ENCODE measurements at places on chromosomes 2 and 18.

GRCh38 chr2:152573168-152573567 is 144.1 kb downstream of the PRPF40A start:
- DNase-seq = peak; percentile 79

GRCh38 chr2:161104054-161104553 is 56.1 kb upstream of the TANK start:
- DNase-seq = no peak

DNA sequence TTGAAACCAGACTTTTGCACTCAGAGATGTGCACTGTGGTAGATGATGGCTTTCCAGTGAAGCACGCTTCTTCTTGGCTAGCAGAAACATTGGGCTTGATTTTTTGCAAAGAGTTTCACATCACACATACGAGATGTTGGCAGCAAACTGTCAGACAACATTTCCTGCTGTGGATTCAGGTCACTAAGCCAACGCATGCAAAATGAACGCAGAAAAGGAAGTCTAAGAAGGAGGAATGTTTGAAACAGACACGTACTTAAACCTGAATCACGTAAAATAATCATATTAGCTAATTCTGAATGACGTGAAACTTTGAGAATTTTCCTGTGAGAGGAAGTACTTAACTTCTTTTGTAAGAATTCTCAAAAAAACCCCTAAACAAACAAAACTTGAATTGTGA is 88.1 kb downstream of the EPB41L3 start:
- peak; percentile 30 for DNase-seq

DNA sequence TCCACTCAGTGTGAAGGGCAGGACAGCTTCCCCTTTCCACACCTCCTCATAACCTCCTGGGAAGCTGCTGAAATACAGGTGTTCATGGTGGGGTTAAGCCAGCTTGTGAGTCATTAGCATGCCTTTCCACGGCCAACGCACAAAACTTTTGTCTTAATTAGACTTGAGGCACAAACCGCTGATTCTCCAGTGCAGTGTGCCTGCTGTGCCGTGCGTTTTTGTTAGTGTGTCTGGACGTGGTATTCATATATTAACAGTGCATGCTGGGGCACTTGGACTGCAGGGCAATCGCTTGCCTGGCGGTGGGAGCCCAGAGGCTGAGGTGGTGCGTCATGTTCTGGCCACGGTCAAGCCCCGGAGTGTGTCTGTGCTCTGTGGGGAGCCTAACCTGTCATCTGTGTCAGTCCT is 156.2 kb downstream of the SH3RF3 start:
- DNase-seq = peak; percentile 75

DNA sequence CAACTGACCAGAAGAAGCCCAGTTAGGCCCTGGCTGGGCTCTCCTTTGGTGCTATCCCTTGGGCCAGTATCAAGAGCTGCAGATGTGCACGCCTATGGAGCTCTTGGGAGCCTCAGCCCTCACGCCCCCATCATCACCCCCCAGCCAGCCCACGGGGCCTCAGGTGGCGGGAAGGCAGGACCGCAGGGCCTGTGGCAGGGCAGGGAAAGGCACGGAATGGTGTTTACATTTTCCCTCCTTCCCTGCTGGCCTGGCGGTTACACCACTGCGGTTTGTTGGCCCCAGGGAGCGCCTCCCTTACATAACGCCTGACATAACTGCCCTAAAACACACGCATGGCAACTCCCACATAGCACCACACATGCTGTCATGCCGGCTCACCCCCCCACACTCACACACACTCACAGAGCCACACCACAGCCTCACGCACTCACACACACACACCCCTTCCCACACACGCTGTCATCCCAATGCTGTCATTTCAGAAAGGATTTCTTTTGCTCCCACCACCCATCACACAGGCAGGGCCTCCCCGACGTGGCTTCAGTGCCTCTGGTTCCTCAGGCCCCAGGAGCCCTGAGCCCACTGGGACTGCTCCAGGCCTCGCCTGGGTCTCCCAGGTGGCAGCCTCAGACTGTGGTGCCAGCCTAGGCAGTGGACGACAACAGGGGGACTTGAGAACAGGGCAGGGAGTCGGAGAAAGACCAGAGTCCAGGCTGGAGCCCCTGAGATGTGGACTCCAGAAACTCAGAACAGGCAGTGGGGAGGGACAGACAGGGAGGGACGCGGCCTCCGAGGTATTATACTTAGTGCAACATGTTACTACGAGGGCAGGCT is 15.7 kb downstream of the ZFP36L2 start:
- no peak for DNase-seq

DNA sequence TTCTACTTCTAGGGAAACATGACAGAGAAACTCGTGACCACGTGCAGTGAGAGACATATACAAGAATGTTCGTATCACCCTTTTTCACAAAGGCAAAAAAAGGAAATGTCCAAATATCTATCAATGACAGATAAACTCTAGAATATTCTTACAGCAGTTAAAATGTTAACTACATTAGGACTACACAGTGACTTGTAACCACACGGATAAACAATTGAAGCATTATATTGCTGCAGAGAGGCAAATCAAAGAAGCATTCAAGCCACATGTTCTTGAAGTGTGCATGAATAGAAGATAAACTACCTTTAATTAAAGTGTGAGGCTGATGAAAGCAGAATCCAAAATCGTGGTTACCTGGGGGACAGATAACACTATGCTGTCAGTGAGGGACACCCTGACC is 935.3 kb upstream of the KLHL29 start:
- DNase-seq = no peak

GRCh38 chr2:68738906-68739594 is 4.4 kb downstream of the ARHGAP25 start:
- no peak for DNase-seq

DNA sequence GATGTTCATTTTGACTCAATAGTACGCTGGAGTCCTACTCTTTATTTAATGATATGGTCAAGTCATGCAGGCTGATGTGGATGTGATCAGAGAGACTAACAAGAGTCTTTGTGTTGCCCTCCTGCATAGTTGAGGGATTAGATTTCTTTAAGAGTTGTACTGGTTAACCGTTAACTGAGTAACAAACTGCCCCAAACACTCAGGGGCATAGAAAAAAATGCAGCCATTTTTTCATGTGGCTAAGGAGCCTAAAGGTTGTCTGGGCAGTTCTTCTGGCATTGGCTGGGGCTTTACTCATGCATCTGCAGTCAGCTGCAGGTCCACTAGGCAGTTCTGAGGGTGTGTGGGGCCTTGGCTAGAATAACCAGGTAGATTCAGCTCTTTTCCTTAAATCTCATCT is 32.5 kb downstream of the DOCK10 start:
- DNase-seq = no peak

GRCh38 chr2:145597809-145598208 is 1077.9 kb upstream of the ZEB2 start:
- no peak for DNase-seq

DNA sequence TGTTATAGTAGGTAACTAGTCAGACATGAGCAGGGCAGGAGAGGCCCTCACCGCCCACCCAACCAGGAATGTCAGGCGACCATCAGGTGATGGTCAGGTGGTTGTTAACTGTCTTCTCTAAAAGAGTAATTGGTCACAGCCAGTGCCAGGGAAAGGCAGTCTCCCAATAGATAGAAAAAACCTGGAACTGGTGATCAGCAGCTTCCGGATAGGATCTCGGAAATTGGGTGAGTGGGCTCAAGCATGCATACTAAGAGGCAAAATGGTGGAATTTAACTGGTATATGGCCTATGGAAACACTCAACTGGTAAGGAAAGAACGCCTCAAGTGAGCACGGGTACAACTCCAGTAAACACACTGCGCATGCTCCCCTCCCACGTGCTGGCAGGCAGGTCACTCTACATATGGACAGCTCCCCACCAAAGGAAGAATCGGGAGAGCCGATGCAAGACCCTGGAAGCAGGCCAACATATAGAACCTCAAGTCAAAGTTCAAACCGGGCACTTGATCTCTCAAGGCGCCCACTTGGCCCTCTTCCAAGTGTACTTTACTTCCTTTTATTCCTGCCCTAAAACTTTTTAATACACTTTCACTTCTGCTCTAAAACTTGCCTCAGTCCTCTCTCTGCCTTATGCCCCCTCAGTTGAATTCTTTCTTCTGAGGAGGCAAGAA is 43.5 kb upstream of the TMEM131 start:
- DNase-seq = no peak

- DNase-seq = no peak
These were observed 235.9 kb upstream of the BOD1L2 start for GRCh38 chr18:56910967-56911366.

DNA sequence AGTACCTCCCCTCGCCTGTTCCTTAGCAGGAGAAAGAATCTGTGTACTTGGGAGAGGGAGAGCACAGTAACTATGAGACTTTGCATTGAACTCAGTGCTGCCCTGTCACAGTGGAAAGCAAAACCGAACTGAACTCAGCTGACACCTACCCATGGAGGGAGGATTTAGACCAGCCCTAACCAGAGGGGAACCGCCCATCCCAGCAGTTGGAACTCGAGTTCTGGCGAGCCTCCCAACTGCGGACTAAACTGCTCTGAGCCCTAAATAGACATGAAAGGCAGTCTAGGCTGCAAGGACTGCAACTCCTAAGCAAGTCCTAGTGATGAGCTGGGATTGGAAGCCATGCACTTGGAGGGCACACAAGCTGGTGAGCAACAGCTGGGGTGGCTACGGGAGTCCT is 110.4 kb downstream of the GRB14 start:
- peak; percentile 3 for DNase-seq

DNA sequence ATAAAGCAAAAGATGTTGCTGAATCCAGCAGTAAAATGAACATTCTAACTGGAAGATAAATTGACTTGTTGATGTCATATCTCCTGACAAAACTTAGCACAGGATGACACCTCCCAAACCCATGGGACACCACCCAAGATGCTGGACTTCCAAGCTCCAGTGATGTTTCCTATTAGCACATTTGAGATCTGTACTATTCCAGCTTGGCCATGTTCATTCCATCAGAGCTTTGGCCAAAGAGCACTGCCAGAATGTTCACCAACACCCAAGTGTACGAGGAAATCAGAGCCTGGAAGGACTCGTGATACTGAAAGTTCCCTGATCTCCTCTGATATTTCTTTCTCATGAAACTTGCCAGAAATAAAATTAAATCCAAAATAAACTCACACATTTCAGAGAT is 44.7 kb downstream of the PID1 start:
- DNase-seq = no peak

GRCh38 chr2:67702937-67703336 is 305.8 kb downstream of the ETAA1 start:
- DNase-seq = no peak

GRCh38 chr2:235501673-235502031 is 7.8 kb downstream of the AGAP1 start:
- no peak for DNase-seq

- peak; percentile 89 for DNase-seq
These were observed 548.9 kb upstream of the CDH2 start for GRCh38 chr18:28725876-28726275.

GRCh38 chr18:56443166-56443907 is 195.1 kb downstream of the TXNL1 start:
- DNase-seq = no peak

- no peak for DNase-seq
These were observed 14.1 kb upstream of the GMPPA start for GRCh38 chr2:219484343-219485200.

GRCh38 chr2:77155511-77155910 is 366.7 kb downstream of the LRRTM4 start:
- no peak for DNase-seq

DNA sequence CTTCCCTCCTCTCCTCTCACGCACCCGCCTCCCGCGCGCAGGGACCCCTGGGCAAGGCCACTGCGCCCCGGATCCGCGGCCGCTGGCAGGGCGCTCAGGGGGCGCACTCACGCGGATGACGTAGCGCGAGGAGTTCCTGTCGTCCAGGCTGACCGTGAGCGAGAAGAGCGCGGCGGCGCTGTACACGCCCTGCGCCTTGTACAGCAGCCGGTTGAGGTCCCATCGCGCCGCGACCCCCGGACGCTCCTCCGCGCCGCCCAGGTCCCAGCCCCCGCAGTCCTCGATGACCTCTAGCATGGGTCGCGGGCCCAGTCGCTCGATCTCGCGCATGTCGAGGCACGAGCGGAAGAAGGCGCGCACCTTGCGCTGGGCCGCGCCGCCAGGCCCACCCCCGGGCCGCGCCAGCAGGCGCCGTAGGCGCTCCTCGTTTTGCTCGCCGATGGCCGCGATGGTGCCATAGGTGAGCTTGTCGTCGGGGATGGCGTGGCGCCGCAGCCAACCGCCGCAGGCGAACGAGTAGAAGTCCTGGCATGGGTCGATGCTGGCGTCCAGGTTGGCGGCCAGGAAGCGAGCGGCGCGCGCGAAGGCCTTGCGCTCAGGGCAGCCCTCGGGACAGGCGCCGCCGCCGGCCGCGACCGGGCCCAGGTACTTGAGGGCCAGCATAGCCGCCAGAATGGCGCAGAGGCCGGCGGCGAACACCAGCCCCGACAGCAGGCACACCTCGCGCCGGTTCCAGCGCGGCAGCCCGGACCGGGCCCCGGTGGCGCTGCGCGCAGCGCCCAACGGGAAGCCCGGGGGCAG is 1.7 kb downstream of the ECEL1 start:
- DNase-seq = no peak

DNA sequence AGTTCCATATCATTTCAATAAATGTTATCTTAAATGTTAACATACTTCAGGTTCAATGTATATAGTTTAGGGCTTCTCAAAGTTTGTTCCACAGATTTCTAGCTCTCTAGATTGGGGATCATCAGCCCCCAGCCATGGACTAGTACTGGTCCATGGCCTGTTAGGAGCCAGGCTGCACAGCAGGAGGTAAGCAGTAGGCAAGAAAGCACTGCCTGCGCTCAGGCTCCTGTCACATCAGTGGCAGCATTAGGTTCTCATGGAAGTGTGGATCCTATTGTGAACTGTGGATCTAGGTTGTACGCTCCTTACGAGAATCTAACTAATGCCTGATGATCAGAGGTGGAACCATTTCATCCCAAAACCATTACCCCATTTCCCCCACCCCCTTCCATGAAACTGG is 531.1 kb downstream of the PARD3B start:
- no peak for DNase-seq

GRCh38 chr2:217948897-217949296 is 53.9 kb downstream of the TNS1 start:
- DNase-seq = no peak

DNA sequence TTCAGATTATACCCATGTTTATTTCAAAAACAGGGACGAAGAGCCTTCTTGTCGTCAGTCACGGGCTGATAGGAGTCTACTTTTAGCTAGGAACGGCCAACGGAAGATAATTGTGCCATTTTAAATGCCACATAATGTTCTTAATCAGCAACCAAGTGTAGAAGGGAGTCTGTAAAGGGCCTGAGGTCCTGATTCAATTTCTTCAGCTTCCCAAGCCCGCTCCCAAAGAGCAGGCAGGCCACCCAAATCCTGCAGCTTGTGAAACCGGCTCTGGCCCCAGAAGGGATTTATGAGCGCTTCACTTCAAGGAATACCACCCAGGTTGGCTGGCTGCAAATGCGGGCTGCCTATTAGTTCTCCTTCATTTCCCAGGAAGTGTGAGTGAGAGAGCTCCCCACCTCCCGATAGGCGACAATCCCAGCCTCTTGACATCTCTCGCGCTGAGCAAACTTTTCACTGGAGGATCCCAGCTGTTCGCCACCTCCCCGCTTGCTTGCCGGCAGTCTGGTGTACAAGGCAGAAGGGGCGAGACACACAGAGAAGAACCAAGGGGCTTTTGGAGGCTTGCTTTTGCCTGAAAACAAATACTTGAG is 272.9 kb downstream of the CDH20 start:
- peak; percentile 58 for DNase-seq

GRCh38 chr18:75185460-75185859 is 23.5 kb downstream of the PTGR3 start:
- no peak for DNase-seq

- no peak for DNase-seq
These were observed 5.3 kb downstream of the ZEB2 start for GRCh38 chr2:144514616-144515091.

Measured in M059J (cell line).